ENCODE measurements at places on chromosomes 5 and 9. TPM values are rescaled to one million over a fixed set of nuclear protein-coding genes. Genes with fewer than 3 reads are reported as not detected.

GRCh38 chr5:138946831-138947560, 71.9 kb upstream of the LRRTM2 start:
- H3K36me3 ChIP-seq = peaks cover 20% of the 10 kb centered on the region
- DNase-seq = no peak
- H3K27me3 ChIP-seq = no peaks in the 10 kb centered on the region
- H3K27ac ChIP-seq = no peak overlapping the region
- H3K4me1 ChIP-seq = peaks cover 35% of the 10 kb centered on the region

The LRRC26 gene
- total RNA-seq = not detected

The NEURL1B gene
- 45.7 TPM for total RNA-seq

The GDA gene
- total RNA-seq = not detected

The ALDH7A1 gene
- 15.0 TPM for total RNA-seq

The FCN2 gene
- total RNA-seq = not detected

GRCh38 chr5:158634714-158635113, 465.0 kb downstream of the EBF1 start:
- H3K4me1 ChIP-seq = no peaks in the 10 kb centered on the region

- H3K27me3 ChIP-seq = no peaks in the 10 kb centered on the region
- H3K36me3 ChIP-seq = no peaks in the 10 kb centered on the region
- H3K4me3 ChIP-seq = no peak overlapping the region
- H3K27ac ChIP-seq = no peak overlapping the region
Observed at GRCh38 chr5:153632748-153633290, 142.3 kb downstream of the GRIA1 start.

DNA sequence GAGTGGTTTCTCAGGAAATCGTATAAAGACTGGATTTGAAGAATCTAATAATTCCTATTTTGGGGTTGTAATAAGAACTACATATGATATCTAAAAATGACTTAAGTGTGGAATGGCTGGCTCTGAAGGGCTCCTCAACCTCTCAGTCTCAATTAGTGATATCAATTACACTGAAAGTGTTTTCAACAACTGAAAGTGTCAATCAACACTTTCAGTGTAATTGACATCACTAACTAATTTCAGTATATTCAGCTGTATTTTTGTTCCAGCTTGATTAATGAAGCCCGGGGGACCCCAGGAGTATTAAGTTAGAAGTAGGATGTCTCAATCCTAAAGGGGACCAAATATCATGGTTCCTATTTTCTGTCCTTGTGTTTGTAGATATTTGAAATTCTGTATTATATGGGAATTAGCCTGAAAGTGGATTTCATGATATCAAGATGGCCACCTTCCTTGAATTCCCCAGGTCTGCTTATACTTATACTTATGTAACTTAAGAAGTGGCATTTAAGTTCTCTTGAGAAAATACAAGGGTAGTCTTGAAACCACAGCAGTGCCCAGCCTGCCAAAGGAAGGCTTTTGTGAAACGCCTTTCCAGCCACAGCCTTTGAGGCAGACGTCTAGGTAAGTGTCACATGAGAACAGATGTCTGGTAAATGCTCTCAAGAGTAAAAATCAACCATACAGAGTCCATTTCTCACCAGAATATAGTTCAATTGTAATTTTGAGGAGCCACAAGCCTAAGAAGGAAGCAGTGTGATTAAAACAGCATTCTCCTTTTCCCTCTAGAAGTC, 4.6 kb downstream of the BASP1 start:
- DNase-seq = no peak
- H3K27ac ChIP-seq = no peak overlapping the region
- no peaks in the 10 kb centered on the region for H3K4me1 ChIP-seq

The DBH gene
- total RNA-seq = not detected

Measured in esophagus muscularis mucosa (tissue), 4 donors.